ENCODE measurements at places on chromosomes 12 and 14.
A peak's percentile ranks its signal among the peaks of the same experiment; 100 is the strongest.

- no peak for DNase-seq
These were observed 38.0 kb downstream of the RCOR1 start for GRCh38 chr14:102630405-102630804.

DNA sequence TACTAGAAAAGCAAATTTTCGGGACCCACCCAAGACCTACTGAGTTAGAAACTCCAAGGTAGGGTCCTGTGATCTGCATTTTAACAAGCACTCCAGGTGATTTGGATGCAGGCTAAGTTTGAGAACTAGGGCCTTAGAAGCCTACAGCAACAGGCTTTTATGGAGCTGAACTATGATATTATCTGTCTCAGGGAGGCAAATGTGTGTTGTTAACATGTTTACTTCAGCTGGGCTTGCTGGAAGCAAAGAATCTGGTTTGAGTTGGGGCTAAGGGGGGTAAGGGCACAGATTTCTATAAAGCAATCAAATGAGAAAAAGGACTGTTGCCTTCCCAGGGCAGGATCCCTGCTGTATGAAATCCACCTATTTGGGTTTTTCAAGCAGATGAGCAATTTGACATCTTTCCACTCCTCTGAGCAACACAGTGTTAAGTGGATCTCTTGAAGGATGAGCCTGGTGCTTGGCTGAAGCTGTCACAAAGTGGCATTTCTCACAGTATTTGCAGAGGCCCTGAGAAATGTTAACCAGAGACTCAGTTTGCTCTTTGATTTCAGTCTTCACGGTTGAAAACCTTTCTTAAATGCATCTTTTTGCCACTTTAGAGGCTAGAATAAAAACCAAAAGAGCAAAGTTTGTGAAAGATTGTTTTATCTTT lies 36.2 kb upstream of the SOCS2 start:
- DNase-seq = no peak

DNA sequence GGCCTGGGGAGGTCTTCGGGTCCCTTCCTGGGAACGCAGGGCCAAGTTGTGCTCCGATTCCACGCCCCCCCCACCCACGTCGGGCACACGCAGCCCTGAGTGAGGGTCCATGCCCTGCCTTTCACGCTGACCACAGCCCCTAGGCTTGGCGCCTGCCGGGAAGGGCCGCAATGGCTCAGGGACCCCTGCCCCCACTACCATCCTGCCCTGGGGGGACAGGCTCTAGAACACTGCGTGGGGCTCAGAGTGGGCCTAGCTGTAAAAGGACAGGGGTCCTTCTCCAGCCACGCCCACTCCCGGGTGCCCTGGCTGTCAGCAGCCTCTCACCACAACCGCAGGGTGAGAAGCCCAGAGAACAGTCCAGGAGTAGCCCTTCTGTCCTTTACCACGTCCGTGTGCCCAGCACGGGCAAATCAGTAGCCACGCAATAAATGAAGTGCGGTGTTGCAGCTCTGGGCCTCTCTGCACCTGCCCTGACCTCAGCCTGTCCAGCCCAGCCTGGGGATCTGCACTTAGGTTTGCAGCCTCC lies 9.4 kb upstream of the GPR68 start:
- DNase-seq = no peak

DNA sequence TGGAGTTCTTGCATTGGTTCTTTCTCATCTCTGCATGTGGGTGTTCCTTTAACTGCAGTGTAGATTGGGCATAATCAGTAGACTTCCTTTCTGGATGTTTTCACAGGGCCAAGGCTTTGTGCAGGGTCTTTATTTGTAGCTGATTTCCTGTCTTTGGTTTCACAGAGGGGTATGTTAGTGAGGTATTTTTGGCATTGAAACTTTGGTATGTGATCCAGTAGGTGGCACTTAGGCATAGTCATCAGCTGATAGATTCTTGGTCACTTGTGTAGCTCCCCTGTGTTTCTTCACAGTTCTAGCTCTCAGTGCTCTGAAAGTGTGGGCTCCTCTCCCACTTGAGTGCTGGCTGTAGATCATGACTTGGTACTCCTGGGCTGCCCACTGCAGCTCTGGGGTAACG lies 52.7 kb upstream of the LMO3 start:
- DNase-seq = no peak

DNA sequence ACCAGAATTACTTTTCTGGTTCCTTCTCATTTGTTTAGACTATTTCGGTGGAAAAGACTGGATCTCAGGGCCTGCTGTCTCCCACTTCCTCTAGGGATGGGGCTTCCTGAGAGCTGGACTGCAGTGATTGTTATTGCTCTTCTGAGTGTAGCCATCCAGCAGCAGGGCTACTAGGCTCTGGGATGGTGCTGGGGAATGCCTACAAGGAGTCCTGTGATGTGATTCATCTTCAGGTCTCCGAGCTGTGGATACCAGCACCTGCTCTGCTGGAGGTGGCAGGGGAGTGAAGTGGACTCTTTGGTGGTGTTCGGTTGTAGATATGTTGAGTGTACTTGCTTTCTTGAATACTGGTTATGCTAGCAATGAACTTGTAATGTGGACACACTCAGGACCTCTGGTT lies 42.7 kb downstream of the AEBP2 start:
- no peak for DNase-seq

GRCh38 chr12:24780697-24781368 lies 168.1 kb downstream of the BCAT1 start:
- DNase-seq = no peak

DNA sequence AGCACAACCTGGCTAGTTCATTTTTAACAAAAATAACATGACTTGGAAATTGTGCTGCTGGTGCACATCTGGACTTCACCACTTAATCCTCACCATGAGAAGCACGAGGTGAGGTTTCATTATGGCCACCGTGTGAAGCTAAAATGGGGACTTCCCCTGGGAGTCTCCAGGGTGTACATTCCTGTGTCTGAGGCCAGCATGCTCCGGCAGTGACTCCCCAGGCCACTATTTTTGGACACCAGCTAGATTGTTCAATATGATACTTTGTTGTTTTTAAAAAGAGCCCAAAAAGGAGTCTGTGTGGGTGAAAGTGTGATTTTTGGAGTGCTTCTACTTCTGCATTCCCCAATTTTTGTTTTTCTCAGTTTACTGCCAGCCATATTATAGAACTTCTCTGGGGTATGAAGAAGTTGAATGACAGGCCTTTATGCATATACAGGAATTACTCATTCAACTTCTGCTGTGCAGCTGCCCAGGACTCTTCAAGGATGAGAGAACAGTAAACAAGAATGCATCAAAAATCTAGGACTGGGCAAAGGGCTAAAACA lies 16.9 kb upstream of the AICDA start:
- no peak for DNase-seq

- DNase-seq = no peak
These were observed 136.6 kb downstream of the C12orf75 start for GRCh38 chr12:105466901-105467598.

DNA sequence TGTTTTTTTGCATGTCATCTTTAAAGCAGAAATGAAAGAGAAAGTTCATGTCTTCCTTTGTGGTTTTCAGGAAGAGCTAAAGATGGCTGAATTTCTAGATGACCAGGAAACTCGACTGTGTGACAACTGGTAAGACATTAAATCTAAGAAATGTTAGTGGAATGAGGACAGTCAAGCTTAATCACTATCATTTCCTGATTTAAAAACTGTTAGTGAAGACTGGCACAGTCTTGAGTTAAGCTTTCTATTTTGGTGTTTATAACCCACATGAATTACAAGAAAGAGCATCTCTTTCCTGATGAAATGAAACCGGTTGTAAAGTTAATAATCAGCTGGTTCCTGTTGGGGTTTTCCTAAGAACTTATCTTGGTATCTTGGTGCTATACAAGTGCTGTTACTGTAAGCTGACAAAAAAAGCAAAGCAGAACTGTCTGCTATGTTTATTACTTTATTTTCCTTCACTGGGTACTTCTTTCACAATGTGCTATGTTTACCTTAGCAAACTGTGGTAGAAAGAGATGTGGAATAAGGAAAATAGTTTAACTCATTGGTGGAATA lies 5.2 kb downstream of the TRAFD1 start:
- DNase-seq = no peak

- no peak for DNase-seq
These were observed 301.8 kb upstream of the TMPO start for GRCh38 chr12:98213556-98213955.

DNA sequence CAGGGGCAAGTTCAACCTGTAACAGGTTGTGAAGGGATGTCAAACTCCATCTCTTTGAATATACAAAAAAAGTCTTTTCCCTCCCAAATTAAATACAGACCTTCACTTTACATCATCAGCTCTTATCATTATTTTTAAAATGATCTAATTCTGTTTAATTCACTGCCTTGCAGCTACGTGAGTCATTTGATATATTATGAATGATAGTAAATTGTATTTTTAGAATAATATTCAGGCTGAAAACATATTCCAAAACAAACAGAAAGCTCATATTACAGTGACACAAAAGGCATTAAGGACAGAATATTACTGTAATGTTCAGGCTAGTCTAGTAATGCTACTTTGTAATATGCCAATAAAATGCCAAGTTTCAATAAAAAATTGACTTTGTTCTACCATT lies 53.3 kb downstream of the BCAT1 start:
- no peak for DNase-seq

GRCh38 chr12:9779209-9779608 lies 18.5 kb upstream of the CD69 start:
- DNase-seq = no peak

- peak; percentile 23 for DNase-seq
These were observed 83.8 kb upstream of the CLEC14A start for GRCh38 chr14:38339696-38340095.

DNA sequence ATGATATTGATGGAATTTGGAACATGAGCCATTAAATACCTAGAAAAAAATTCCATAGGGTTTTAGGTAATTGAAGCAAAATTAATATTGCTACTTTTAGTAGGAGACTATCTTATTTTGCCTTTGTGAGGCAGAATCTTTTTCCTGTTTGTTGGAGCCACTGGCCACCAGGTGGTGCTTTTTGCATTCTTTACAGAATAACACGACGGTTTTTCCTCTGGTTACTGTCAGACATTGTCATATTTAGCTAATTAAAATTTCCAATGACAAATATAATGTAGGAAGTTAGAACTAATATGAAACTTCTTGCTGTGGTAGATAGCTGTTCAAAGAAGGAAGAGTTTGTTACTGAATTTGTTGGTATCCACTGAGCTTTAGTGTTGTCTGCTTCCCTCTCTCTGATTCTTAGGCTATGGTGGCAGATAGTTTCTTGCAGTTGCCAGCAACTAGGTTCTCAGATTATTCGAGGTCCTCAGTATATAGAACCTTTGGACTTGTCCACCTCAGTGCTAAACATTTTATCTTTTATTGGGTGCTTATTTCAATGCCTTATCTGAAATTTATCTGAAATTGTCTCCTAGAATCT lies 25.7 kb downstream of the RAB21 start:
- DNase-seq = peak; percentile 30

GRCh38 chr14:95498622-95499353 lies 17.7 kb downstream of the SYNE3 start:
- DNase-seq = no peak

- no peak for DNase-seq
These were observed 20.2 kb upstream of the PPP1R13B start for GRCh38 chr14:103867523-103867953.

- no peak for DNase-seq
These were observed 30.4 kb upstream of the RNU6-7 start for GRCh38 chr14:32171469-32171868.

GRCh38 chr14:91125271-91125660 lies 11.4 kb downstream of the DGLUCY start:
- no peak for DNase-seq

- no peak for DNase-seq
These were observed 79.1 kb upstream of the EGLN3 start for GRCh38 chr14:34029921-34030334.

- DNase-seq = no peak
These were observed 227.9 kb downstream of the TMEM132D start for GRCh38 chr12:129675947-129676346.

DNA sequence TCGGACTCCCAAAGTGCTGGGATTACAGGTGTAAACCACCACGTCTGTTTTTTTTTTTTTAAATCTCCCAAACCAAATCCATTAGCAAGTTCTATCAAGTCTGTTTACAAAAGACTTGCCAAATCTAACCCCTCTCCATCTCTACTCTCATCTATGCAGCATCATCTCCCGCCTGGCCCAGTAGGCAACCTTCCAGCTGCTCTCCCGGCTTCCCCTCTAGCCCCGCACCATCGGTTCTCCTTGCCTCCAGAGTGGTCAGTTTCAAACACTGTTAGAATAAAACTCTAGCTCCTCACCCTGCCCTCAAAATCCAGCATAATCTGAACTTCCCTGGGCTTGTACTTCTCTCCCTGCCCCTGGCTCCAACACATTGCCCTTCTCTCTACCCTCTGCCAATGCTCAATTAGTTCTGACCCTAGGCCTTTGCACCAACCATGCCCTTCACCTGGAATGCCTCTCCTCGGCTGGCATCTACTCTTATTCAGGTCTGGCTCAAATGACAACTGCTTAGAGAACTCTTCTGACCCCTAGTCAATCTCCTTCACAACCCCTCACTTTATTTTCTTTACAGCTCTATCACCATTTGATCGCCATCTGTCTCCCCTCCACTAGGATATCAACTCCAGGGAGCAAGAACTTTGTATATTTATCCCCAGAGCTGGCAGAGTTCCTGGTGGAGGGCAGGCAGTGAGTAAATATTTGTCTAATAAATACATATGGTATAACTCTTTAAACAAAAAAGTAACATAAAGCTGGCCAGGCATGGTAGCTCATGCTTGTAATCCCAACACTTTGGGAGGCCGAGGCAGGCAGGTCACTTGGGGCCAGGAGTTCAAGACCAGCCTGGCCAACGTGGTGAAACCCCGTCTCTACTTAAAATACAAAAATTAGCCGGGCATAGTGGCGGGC lies 4.9 kb downstream of the WSB2 start:
- no peak for DNase-seq

- DNase-seq = no peak
These were observed 86.5 kb downstream of the PLBD1 start for GRCh38 chr12:14481201-14481600.

- DNase-seq = no peak
These were observed 53.5 kb upstream of the LDHB start for GRCh38 chr12:21710958-21711775.

- no peak for DNase-seq
These were observed 57.2 kb upstream of the PELI2 start for GRCh38 chr14:56061051-56061450.

- DNase-seq = no peak
These were observed 48.4 kb downstream of the ETV6 start for GRCh38 chr12:11697670-11698387.

GRCh38 chr14:76955575-76956315 lies 72.8 kb downstream of the IRF2BPL start:
- DNase-seq = peak; percentile 64

DNA sequence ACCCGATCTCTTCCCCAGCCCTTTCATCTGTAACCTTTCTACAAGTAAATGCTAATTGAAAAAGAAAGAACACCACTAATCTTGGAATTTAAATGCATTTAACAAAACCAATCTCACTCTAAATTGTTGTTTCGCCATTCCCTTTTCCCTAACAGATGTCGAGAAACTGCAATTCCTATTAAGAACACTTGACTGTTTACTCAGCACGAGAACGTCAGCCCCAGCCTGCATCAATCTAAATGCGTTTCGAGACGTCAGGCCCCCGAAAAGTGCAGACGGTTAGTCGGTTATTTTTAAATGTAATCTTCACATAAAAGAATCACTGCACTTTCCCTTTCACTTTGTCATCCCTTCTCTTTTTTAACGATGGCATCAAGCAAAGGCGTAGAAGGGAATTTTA lies 837.6 kb downstream of the VRK1 start:
- DNase-seq = no peak

- DNase-seq = no peak
These were observed 258.9 kb upstream of the LRIG3 start for GRCh38 chr12:59179231-59179630.

GRCh38 chr14:48957486-48957885 lies 628.7 kb downstream of the RPS29 start:
- DNase-seq = no peak

Measured in HTR-8/SVneo (cell line).